ENCODE measurements at places on chromosomes 13 and 19.

GRCh38 chr13:108322206-108322824, 52.8 kb downstream of the TNFSF13B start:
- DNase-seq = no peak

DNA sequence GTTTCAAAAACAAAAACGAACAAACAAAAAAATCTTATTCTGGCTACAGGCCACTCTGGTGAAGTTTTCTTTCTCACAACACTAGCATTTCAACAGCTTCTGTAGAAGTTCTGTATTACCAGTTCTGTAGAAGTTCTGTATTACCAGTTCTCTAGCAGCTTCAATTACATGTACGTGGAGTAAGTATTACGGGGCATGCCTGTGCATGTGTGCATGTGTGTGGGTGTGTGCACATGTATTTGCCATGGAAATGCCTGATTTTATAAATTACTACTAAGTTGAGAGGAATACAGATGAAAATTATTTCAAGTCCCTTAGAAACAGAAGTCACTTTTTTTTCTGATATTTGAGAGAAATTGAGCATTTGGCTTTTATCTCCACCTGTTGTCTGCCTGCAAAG, 414.2 kb downstream of the FOXO1 start:
- no peak for DNase-seq

GRCh38 chr13:98429977-98430736, 146.8 kb downstream of the STK24 start:
- DNase-seq = no peak

DNA sequence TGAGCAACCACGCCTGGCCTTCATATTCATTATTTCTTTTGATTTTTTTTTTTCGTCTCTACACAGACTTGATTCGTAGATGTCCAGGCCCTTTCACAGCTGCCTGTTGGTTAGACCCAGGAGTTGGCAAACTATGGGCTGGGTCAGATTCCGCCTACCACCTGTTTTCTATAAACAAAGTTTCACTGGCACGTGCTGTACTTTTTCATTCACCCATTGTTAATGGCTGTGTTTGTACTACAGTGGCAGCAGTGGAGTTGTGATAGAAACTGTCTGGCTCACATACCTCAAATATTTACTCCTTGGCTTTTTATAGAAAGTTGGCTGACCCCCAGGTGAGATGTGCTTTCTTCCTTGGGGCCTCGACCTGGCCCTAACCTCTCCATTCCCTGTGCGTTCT, 72.9 kb upstream of the TEX29 start:
- DNase-seq = no peak

GRCh38 chr13:29483211-29483610, 112.3 kb downstream of the SLC7A1 start:
- DNase-seq = no peak

- no peak for DNase-seq
Measured at GRCh38 chr13:112270951-112271350, 105.2 kb upstream of the SPACA7 start.

GRCh38 chr13:94464771-94465170, 14.7 kb downstream of the DCT start:
- no peak for DNase-seq

DNA sequence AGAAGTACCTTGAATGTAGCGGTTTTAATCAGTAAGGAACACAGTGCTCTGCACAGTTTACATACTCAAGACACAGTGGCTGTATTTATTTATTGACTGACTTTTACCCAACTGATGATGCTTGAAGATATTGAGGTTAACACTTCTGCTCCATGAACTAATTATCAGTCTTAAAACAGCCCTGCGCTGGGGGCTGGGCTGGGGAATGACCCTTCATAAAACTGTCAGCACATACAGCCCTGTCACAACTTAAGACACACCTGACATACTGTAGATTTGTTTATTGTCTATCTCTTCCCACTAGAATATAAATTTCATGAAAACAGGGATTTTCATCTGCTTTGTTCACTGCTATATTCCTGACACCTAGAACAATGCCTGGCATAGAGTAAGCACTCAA, 10.8 kb downstream of the NEK5 start:
- DNase-seq = no peak

DNA sequence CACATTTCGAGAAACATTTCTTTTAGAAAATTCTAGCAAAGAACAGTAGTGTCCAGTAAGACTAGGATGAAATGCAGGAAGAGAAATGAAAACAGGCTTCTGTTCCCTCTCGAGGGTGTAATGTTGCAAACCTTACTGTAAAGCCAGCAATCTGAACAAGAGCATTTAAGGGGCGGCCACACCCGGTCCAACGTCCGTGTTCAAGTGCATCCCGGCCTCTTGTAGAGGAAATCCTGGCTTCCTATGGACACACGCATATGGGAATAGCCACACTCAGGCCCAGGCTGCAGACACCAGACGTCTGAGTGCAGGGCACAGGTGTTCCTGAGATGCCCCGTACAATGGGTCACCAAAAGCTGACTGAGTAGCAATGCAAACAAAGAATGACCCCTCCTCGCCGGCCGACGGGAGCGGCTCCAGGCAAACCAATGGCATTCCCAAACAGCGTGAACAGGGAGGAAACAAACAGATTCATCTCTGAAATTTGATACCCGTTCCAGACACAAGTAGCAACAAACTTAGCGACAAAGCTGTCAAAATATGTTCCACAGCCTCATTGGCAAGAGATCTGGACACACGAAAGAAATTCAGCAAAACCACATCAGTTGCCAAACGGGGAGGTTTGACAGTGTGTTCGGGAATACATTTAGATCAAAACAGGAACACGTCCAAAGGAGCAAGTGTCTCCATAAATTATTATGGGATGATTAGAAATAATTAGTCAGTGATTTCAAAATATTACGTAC, 278.6 kb upstream of the TSHZ3 start:
- DNase-seq = no peak

DNA sequence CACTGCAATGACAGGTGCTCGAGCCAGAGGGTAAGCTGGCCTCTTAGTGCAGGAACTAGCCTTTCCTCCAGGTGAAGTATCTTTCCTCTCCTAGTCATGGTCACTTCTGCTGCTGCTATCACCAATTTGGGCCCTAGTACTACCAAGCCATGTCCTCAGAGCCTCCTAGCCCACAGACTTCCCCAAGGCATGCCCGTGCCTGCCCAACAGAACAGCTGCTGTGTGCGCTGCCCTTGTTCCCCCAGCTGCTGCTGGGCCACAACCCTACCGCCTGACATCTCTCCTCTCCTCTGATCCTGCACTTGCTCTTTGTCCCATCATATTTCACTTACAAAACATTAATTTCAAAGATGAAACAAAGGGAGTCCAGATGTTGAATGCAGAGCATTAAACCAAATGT, 168.5 kb upstream of the FREM2 start:
- no peak for DNase-seq

- peak; percentile 23 for DNase-seq
Measured at GRCh38 chr13:97028441-97029299, 34.4 kb upstream of the OXGR1 start.

- peak; percentile 57 for DNase-seq
Measured at GRCh38 chr13:73715114-73715910, 418.9 kb downstream of the KLF12 start.

- DNase-seq = no peak
Measured at GRCh38 chr13:22144806-22145205, 473.9 kb downstream of the FGF9 start.

DNA sequence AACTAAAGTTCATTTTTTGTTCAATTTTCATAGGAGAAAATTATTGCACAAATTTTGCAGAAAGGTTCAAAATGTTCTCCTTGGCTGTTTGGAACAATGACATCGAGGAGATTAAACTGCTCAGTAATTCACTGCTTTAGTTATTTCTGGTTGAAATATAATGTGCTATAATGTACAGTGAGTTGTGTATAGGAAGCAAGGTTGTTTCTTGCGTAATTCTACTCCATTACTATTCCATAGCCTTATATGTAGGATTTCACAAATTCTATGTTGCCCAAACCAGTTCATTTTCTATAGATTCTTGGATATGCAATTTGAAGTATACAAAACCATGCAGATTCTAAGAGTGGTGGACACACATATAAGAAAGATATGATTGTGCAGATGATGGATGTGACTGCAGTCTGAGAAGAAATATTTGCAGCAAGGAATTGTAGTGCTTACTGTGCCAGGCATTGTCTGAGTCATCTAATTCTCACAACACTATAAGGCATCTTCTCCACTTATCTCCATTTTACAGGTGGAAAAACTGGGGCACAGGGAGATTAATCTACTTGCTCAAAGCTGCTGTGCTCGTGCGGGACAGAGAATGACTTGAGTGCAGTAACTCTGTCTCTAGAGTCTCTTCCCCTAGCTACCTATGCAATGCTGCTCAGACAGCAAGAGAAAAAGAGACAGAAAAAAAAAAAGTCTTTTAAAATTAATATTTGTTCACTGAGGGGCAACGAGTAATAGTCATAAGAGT, 515.5 kb downstream of the MYO16 start:
- no peak for DNase-seq

- no peak for DNase-seq
Measured at GRCh38 chr19:50772476-50772875, 2.2 kb downstream of the GPR32 start.

GRCh38 chr13:110446575-110446890, 115.0 kb downstream of the RAB20 start:
- DNase-seq = no peak

- no peak for DNase-seq
Measured at GRCh38 chr19:58305932-58306323, 751 bp downstream of the ERVK3-1 start.

DNA sequence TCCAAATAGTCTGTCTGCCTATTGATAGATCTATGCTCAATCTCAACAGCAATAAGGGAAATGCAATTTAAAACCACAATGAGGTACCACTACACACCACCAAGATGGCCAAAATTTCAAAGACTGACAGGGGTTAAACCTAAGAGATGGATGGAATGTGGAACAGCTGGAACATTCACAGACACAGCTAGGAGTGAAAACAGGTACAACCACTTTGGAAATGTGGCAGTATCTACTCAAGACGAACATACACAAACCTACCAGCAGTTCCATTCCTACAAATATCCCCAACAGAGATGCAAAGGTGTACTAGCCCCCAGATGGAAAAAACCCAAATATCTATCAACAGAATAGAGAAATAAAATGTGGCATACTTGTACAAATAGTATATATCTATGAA, 86.4 kb downstream of the TSC22D1 start:
- no peak for DNase-seq

DNA sequence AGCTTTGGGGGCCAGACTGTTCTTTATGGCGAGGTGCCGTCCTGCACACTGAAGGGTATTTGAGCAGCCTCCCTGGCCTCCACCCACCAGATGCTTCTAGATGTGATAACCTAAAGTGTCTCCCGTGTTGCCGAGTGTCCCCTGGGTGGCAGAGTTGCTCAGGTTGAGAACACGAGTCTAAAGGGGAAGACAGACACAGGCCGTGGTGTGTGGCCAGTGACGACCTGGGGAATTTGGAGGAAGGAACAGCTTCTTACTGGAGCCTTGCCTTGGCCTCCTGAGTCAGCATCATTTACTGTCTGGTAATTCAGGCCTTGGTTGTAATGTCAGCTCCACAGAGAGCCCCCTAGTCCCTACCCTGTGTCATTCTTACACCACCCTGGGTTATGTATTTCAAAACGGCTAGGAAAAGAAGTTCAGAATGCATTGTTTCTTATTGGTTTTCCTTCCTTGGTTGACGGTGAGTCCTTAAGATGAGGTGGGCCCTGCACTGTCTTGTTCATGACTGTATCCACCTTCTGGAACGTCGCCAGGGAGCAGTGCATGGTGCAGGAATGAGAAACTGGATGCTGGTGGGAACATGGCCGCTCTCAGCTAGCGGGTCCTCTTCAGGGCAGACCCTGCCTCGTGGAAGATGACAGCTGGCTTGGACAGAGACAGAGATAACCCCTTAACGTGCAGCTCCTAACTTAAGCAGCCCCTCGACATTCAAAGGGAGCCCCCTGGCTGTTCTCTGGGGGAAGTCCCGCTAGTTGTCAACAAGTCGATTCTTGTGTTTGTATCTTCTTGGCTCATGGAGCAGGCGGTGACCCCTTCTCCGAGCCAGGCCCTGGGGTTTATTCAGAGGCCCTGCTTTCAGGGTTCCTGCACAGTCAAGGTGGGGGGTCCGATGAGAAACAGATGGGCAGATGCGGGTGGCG, 7.2 kb downstream of the SIN3B start:
- peak; percentile 36 for DNase-seq

DNA sequence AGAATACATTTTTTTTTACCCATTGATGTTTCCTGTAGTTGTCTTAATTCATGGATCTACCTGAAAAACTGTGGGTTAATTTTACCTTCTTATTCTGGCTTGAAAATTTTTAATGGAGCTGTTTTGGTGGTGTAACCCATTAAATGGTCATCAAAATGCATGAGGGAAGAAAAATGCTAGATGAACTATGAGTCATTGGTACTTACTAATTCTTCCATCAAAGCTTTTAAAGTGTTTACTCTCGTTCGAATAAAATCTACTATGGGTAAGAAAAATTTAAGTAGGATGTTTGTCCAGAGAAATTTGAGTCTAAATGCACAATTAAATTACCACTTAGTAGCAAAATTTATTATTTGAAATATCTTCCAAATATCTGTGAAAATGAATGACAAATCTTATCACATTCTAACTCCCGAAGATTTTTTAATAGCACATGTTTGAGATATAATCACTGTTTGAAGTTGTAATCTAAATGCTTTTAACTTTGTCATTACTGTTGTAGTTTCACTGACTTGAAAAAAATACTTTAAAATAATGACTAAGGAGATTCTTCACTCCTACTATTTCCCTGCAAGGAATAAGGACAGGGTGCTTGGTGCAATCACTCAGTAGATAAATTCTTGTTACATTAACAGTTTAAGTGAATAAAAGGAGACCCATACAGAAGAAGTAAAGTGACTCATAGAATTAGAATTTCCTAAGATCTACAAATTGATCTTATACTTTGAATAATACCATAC, 437.7 kb downstream of the IRS2 start:
- no peak for DNase-seq

DNA sequence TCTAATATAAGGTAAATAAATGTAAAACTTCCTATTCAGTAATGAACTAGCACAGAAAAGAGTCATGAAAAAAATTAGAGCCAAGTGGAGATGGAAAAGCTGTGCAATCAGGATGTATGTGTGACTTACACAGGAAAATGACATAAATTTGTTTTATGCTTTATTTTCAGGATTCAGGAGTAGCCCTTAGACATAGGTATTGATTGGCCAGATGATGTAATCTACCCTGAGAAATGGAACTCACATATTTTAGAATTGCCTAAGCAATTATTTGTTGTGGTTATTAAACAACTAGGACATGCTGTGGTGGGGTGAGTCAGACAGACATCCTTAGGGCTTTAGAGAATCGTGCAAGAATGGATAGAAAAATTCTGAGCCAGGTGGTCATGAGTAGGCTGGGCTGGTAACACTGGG, 110.6 kb downstream of the PCDH9 start:
- DNase-seq = no peak

GRCh38 chr19:44643605-44644401, at the start of gene PVR:
Gene PVR (plus strand): TSS chr19:44643910. CDS start chr19:44644097, 187 bp downstream.
- peak; percentile 46 for DNase-seq

GRCh38 chr19:35347171-35347929, at the start of gene FFAR1:
Gene FFAR1 (plus strand): TSS chr19:35347902. CDS start chr19:35351552, 3,650 bp downstream.
- peak; percentile 57 for DNase-seq

DNA sequence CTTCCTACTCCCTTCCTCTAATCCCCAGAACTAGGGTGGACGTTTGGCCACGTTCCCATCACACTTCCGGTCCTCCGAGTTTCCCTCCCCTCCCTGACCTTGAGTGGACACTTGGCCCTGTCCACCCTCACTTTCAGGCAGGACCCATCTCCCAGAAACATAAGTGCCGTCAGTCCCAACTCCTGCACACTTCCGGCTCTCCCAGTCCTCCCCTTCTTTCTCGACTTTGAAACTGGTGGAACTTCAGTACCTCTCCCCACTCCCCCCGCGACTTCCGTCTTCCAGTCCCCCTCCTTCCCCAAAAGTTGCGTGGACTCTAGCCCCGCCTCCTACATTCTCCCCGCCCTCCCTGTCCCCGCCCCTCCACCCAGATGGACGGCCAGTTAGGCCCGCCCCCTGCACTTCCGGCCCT, 278 bp upstream of the ZNF274 start:
- no peak for DNase-seq

Data from stimulated activated naive CD8-positive, alpha-beta T cell treated with anti-CD3 and anti-CD28 coated beads, Interleukin-15, amount 100 ng/mL, for 72 hours (primary cell).